ENCODE measurements at places on chromosomes 2 and 18.

- no peak for DNase-seq
Observed at GRCh38 chr2:105330681-105331375, 1.3 kb upstream of the TGFBRAP1 start.

DNA sequence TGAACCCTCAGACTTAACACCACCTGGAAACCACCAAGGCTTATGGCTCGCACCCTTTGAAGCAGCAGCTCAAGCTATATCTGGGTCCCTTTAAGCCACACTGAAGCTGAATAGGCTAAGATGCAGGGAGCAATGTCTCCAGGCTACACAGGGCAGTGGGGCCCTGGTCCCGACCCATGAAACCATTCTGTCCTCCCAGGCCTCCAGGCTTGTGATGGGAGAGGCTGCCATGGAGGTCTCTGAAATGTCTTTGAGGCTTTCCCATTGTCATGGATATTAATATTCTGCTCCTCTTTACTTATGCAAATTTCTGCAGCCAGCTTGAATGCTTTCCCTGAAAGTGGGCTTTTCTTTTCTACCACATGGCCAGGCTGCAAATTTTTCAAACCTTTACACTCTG is 608.7 kb downstream of the CNTNAP5 start:
- DNase-seq, result no peak

DNA sequence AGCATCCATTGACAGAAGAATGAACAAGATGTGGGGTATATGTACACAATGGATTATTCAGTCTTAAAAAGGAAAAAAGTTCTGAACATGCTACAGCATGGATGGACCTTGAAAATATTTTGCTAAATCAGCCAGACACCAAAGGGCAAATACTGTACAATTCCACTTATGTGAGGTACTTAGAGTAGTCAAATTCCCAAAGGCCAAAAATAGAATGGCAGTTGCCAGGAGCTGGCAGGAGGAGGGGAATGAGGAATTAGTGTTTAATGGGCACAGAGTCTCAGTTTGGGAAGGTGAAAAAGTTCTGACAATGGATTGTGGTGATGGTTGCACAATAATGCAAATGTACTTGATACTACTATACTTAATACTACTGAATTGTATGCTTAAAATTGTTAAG is 193.2 kb downstream of the MBD2 start:
- no peak for DNase-seq

GRCh38 chr18:3725115-3725514 is 275.1 kb downstream of the TGIF1 start:
- DNase-seq, result no peak

DNA sequence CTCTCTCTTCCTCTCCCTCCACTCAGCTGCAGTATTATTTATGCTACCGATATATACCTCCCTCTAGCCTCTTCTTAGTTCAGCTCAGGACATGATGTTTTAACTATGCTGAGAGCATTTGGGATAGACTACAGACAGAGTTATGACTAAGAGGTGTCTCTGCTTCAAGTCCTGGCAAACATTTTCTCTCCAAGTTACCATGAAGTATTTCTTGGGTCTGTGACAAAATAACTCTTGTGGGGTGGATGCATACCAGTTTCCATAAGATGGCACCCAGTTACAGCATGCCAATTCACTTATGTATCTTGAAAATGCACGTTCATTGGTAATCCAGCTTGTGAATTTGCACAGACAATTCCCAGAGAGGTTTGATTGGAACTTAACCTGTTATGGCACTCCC is 737.6 kb downstream of the SLC4A3 start:
- no peak for DNase-seq

GRCh38 chr2:191228861-191229260 is 16.3 kb upstream of the MYO1B start:
- no peak for DNase-seq

DNA sequence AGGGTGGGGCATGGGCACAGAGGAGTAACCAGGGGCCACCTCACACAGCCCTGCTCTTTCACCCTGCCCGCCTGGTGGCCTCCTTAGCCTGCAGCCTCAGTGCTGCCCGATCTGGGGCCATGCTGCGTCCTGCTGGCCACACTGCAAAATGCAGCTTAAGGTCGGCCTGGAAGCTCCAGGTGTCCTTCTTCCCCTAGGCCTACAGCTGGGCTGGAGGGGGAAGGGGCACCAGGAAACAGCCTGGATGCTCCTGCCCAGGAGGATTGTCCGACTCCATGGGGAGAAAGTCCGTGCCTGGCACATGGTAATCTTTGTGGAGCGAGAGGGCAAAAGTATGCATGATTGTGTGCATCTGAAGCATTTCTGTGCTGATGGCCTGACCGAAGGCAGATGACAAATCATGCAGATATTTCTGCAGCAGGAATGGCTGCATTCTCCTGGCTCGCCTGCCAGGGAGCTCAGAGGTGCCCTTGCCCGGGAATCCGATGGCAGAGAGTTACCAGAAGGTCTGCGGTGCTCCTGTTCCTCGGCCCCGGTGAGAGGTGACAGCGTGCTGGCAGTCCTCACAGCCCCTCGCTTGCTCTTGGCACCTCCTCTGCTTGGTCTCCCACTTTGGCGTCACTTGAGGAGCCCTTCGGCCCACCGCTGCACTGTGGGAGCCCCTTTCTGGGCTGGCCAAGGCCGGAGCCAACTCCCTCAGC is 12.8 kb upstream of the ALPP start:
- no peak for DNase-seq

DNA sequence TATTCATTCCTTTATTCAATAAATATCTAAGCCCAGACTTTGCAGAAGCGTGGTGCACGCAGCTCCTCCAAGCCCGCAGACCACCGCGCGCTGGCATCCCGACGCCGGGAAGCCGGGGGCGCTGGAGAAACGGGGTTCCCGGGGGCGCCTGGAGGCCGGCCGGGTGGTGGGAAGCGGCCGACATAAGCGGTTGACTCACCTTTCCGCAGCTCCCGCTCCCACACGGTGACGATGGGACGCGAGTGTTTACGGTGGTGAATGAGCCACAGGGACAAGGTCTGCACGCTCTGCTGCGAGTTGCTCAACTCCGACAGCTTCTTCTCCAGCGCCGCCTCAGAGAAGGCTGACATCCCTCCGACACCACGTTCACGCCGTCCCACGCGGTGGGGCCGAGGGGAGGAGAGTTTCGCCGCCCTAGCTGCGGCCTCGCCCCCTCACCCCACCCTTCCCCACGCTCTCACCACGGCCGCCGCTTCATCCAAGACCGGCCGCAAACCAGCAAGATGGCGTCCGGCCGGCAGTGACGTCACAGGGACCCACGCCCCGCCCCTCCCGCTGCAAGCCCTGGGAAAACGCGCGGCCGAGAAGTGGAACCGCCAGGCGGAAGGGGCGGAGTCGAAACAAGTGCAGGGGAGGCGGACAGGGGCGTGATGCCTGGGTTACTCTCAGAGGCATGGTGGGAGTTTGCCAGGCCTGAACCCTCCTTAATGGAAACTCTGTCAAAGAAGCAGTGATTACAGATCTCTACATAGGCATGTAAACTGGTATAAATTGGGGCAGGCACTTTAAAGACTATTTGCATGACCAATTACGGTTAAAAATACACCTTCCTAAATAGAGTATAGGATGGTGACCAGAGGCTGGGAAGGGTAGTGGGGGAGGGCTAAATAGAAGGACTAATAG is at the start of gene RPRD1A:
Gene RPRD1A (minus strand): TSS at position 505 of the 903 bp plus-strand sequence. CDS start 155 bp downstream, at position 350.
- DNase-seq, result peak; percentile 98

DNA sequence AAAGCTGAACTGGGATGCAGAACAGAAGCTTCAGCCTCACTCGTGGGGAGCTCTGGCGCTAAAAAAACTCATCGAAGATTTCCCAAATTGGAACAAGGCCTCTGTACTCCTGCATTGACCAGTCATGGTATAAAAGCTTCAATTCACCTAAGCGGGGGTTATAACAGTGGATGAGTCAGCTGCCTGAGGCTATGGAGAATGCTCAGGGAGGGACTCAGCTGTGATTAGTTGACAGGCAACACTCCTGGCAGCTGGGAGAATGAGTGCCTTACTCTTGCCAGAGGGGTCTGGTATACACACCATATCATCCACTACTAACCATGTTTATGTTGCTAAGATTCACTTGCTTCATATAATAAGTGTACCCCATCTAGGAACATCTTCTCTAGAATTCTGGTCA is 350.6 kb upstream of the VRK2 start:
- no peak for DNase-seq

DNA sequence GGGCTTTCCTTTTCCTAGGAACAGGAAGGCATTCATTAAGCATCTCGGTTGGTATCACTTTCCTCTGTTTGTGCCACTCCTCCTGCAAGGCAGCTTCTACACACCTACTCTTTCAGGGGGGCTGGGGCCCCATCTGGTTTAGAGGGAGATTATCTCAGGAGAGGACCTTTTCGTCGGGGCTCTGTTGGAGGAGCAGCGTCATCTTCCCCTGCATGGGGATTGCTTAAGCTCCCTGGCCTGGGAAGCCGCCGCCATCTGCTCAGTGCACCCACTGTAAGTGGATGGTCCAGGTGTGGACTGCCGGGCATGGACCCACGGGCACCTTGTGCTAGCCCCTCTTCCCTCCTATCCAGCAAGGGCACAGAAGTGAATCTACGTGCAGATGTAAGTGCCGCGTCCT is 355.3 kb upstream of the SMIM21 start:
- DNase-seq, result no peak

DNA sequence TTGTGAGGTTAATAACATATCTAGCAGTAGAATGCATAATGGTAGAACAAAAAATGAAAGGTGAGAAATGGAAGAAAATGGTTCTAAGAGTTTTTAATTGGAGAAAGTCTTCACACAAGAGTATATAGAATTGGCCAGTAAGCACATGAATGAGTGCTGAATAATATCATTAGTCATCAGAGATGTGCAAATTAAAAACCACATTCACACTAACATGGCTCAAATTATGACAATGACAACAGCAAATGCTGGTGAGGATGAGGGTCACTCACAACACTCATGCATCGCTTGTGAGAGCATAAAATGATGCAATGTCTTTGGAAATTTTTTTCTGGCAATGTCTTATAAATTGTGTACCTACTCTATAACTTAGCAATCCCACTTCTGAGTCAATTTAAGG is 1355.4 kb upstream of the ACVR2A start:
- DNase-seq, result no peak

DNA sequence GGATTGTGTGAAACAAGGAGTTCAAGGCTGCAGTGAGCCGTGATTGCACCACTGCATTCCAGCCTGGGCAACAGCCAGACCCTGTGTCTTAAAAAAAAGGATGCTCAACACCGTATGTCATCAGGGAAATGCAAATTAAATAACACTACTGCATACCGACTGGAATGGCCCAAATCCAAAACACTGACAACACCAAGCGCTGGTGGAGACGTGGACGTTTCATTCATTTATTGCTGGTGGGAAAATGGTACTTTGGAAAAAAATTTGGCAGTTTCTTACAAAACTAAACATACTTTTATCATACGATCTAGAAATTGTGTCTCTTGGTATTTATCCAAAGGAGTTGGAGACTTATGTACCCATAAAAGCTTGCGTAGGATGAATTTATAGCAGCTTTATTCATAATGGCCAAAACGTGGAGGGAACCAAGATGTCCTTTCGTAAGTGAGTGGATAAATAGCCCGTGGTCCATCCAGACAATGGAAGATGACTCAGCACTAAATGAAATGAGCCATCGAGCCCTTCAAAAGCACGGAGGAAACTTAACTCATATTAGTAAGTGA is 24.2 kb downstream of the NEU4 start:
- DNase-seq, result no peak

DNA sequence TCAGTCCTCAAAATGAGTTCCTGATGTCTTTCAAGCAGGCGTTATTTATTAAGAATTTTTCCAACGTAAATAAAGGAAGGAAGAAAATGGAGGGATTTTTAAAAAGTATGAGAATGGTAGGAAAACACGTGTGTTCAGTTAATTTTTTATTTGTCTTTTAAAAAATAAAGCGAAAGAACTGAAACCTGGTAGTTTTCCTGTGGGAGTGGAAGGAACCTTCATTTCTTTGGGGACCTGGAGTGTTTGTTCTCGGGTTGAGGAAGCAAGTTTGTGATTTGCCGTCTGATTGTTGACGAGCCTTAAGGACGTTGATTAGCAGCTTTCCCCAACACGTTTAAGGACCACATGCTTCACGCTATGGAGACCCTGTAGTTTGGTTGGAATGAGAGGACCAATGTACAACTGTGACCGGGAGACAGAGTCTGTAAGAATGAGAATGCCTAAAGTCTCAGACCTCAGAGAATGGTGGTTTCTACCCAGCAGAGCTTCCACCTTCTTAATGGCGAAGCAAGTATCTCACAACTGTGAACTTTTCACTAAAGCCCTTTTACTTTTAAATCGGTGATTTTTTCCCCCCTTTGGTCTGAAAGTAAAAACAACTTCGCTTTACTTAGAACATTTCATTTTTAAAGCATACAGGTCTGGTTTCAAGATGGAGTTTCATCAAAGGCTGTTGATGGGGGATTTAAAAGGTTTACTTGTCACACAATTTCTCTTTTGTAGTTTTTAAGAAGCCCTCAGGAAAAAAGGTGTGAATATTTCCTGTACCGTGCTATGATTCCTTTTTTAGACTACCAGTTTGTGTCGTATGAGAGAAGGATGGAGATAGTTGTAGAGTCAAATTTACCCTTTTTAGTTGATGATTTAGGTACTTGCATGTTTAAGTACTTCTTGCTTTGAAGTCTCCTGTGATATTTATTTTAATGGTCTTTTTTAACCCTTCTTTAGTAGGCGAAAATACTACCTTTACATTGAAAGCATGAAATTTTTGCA is 1.4 kb downstream of the TTC39C start:
- no peak for DNase-seq

DNA sequence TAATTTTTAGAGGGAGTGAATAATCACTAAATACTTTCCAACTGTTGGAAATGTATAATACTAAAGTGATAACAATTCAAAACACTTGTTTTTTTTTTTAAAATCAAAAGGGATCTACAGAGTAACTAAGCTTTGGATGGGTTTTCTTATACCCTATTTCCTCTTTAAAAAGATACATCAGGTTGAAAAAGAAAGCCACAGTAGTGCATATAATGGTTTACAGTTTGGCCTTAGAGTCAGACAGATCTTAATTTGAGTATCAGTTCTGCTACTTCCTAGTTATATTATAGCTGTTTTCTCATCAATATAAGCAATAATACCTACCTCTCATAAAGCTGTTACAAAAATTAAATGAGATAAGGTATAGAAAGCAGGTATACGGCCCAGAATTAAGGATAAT is 28.5 kb downstream of the PSME4 start:
- DNase-seq, result no peak

Measured in stimulated activated CD4-positive, alpha-beta T cell treated with anti-CD3 and anti-CD28 coated beads, Interleukin-4, amount 100 ng/mL, for 1 hour (primary cell).